HuH-7 (cell line): ENCODE measurements at places on chromosomes 1 and 21.

DNA sequence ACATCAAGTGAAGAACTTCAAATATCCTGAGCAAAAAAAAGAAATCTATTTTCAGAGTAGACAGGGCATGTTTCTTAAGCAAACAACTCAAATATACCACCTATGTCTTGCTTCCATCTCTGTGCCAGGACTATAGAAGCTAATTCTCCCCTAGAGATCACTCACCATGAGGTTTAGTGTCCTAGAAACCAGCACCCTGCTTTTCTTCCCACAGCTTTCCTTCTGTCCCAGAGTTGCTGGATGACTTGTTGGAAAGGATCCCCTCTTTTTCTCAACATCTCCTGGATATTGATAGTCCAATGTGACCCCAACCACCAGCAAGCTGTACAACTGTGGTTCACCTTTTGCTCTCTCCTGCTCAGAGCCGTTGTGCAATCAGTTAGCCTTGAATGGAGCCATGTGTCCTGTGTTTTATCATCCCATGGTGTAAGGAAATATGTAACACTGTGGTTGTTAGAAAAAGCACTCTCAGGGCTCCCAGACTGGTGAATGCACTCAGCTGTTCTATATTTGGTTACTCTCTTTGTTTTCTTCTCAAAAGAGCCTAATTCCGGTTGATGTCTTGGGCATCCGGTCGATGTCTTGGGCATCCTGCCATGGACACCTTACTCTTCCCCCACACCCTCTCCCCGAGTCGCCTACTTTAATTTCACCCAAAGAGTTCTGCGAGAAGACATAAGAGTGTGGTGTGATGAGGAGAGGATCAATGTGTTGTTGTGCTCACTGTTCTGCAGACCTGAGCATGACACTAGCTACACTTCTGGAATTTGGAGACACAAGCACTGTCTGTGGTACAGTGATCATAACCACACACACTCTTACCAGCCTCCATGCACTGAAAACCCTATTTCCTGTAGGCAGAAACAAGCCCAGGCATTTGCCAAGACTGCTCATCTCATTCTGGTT, 1.7 kb downstream of the TNFSF4 start:
- no peak for DNase-seq

GRCh38 chr1:32394890-32395432, 720 bp upstream of the BSDC1 start:
- peak; percentile 19 for DNase-seq

GRCh38 chr1:200892546-200892945, 2.2 kb upstream of the INAVA start:
- DNase-seq: no peak

- DNase-seq: peak; percentile 9
Measured at GRCh38 chr1:65630855-65631254, 161.8 kb upstream of the PDE4B start.

DNA sequence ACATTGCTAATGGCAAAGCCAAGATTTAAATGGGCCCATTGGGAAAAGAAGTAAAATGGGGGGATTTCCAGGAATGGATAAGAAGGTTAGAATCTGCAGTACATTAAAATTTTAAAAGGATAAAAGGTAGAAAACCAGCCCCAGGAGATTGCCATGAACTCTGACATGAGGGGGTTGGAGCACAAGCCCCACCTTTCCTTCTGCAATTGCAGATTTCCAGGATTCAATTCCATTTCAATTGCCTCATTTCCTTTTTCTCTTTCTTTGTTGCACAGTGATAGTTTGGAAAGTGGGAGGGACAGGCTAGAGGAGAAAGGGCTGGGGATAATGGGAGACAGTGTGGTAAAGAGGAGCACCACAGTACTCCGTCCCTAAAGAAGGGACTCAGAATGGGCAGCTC, 238.5 kb upstream of the RAB4A start:
- no peak for DNase-seq

GRCh38 chr1:44545961-44546360, 128.3 kb downstream of the TMEM53 start:
- DNase-seq: no peak

- DNase-seq: no peak
Measured at GRCh38 chr1:214380986-214381695, 100.2 kb downstream of the SMYD2 start.

GRCh38 chr1:225349826-225350225, 78.0 kb downstream of the LBR start:
- DNase-seq: no peak

GRCh38 chr1:6239950-6240768, 3.8 kb upstream of the HES3 start:
- DNase-seq: peak; percentile 54

- DNase-seq: no peak
Measured at GRCh38 chr1:220878191-220879075, 810 bp upstream of the HLX start.

GRCh38 chr21:30439975-30440374, at the start of gene KRTAP15-1:
KRTAP15-1 (plus strand) TSS chr21:30440275; CDS start chr21:30440328, 53 bp downstream.
- DNase-seq: no peak

GRCh38 chr1:246081856-246082668, 425.0 kb downstream of the SMYD3 start:
- no peak for DNase-seq

- no peak for DNase-seq
Measured at GRCh38 chr1:115088115-115088778, 1.1 kb downstream of the TSPAN2 start.

GRCh38 chr21:14707511-14708020, 161.5 kb upstream of the SAMSN1 start:
- DNase-seq: no peak

DNA sequence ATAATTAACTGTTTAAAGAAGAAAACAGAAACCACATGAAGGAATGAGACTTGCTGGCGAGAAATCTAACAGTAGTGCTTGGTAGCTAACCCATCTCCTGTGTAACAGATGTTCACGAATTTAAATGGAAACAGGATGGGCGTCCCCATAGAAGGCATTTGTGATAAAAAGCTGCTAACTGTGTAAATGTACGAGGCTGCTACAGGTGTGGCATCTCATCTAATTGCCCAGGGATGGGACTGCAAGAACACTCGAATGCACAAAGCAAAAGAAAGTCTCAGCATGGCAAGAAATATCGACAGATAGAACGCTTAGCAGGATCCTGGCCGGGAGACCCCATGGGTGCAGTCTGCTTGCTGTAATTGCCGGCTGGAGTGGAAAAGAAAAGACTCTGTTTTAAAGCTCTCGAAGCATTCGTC, 112.7 kb downstream of the RUNX1 start:
- DNase-seq: no peak

- no peak for DNase-seq
Measured at GRCh38 chr1:2032737-2033136, 13.6 kb downstream of the GABRD start.

DNA sequence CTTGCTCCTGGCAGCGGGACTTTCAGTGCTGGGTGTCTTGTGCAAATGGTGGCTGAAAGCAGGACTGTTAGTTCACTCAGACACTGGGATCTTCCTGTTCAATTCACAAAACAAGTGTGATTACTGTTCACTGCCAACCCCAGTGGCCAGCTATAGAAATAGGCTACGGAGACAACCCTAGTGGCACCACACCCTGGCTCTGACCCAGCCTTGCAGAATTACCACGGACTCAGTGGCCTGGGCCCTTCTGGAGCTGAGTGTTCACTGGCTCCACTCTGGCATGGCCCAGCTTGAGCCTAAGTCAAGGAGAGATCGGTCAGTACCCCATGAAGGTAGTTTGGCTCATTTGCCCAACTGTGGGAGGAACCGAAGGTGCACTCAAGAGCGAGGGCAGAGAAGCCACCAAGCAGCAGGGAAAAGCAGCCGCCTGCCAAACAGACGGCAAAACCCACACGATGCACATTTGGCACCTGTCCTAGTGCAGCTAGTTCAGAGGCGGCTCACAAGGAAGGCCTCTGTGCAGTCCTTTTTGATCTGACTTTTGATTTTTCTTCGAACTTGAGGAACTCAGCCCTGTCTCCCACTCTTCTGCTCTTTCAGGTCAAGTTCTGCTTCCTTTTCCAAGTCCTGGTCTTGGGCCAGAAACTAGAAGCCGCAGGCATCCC, 5.9 kb downstream of the KIAA2013 start:
- no peak for DNase-seq

GRCh38 chr1:110487726-110488125, 31.2 kb downstream of the KCNA10 start:
- no peak for DNase-seq

DNA sequence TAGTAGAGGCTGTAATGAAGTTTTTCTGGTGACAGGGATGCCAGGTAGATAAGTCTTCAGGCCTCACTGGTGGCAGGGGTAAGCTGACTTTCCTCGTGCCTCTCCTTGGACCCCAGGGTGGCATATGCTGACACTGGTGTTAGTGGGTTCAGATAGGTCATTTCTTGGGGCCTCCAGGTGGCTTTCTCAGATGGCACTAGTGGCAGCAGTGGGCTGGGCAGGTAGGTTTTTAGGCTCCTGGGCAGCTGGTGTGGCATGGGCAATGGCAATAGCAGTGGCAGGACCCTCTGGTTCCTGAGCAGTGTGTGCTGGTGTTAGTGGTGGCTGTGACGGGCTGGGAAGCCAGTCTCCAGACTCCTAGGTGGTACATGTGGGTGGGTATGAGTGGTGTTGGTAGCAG, 140.3 kb downstream of the PTBP2 start:
- DNase-seq: no peak

DNA sequence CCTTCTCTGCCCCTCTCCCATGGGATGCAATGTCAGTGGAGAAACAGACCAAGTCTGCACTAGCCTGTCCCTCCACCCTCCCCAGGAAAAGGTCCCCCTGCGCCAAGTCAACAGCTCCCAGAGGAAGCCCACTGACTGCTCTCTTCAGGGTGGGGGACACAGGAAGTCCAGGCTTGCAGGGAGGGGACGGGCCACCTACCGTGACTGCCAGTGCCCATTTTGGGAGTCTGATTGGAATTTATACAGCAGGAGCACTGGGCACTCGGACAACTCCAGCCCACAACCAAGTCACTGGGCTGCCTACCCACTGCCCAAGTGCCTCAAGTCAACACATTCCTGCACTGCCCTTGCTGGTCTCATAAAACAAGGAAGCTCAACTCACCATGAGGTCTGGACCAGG, 6.1 kb downstream of the CCNL2 start:
- no peak for DNase-seq

- DNase-seq: no peak
Measured at GRCh38 chr1:108149796-108150467, 50.2 kb downstream of the SLC25A24 start.

DNA sequence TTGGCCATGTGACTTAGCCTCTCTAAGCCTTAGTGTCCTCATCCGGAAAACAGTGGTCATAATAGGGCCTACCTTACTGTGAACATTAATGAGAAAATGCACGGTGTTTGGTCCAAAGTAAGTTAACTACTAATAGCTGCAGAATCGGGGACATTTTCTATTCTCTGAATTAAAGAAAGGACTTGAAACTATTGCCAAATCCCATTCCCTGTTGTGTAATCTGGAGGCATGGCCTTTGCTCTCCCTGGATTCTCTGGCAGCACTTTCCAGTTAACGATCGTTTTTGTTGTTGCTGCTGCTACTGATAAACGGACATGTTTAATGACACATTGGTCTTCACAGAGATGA, 30.5 kb downstream of the FMO4 start:
- DNase-seq: peak; percentile 23

- no peak for DNase-seq
Measured at GRCh38 chr1:52631759-52632331, 1.1 kb upstream of the SHISAL2A start.

- DNase-seq: no peak
Measured at GRCh38 chr1:13505020-13505419, 8.8 kb downstream of the LRRC38 start.

GRCh38 chr21:26806801-26807295, 38.4 kb downstream of the ADAMTS1 start:
- no peak for DNase-seq

- no peak for DNase-seq
Measured at GRCh38 chr1:22731924-22732720, 21.5 kb downstream of the EPHB2 start.

DNA sequence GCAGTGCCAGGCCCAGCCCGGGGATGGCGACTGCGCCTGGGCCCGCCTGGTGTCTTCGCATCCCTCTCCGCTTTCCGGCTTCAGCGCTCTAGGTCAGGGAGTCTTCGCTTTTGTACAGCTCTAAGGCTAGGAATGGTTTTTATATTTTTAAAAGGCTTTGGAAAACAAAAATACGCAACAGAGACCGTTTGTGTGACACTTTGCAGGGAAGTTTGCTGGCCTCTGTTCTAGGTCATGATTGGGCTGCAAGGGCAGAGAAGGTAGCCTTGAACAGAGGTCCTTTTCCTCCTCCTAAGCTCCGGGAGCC, 719 bp downstream of the SOD1 start:
- no peak for DNase-seq

DNA sequence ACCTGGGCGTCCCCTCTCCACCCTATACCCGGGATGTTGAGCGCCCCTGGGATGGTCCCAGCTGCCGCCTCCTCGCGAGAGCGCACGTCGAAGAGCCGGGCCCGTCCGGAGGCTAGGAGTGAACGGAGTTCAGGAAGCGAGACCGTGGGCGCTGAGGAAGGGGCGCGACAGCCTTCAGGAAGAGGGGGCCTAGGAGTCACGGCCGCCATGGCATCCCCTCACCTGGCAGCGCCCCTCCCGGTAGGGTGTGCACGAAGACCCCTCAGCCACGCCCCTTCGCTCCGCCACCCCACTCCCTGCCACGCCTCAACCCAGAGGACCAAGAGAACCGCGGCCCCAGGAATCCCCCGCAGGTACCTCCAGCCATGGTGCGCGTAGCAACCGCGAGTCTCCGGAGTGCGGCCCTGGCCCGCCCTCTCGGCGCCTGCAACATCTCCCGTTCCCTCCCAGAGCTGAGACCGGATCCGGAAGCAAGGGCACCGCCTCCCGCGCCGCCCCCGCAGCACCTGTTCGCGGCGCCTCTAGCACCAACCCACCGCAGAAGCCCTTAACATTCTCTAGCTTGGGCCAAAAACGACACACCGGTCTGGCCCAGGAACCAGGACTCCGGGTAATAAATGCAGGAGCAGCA, at the start of gene TSTD1:
TSS of gene TSTD1 (minus strand) at position 442 of the 631 bp plus-strand sequence. CDS start at position 367, 75 bp downstream.
- no peak for DNase-seq

GRCh38 chr1:201251851-201252430, 31.4 kb upstream of the PKP1 start:
- DNase-seq: no peak

- DNase-seq: no peak
Measured at GRCh38 chr1:44305962-44306422, 49.1 kb downstream of the ERI3 start.

GRCh38 chr1:2304282-2304681, 76.2 kb downstream of the SKI start:
- no peak for DNase-seq

- no peak for DNase-seq
Measured at GRCh38 chr1:23960291-23961020, 828 bp downstream of the PNRC2 start.

DNA sequence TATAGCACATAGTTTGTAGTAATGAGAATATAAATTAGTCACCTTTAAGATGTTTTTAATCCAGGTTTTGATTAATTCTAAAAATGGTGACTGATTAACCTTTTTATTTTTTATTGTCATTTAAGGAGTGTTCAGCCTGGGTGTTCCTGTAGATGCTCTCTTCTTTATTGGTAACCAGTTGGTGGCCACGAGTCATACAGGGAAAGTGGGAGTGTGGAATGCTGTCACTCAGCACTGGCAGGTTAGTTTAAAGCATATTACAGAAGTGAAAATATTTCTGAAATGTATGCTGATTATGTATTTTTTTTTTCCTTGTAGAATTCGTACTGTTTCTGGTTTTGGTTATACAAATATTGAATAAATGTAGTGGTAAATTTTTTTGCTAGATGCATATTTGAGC, 28.1 kb downstream of the KCTD3 start:
- DNase-seq: no peak
